Lung (tissue), 17 donors: ENCODE measurements at places on chromosomes 6 and 20. TPM values are rescaled to one million over a fixed set of nuclear protein-coding genes. Genes with fewer than 3 reads are reported as not detected.

- peak; percentile 88 for DNase-seq
Measured at GRCh38 chr20:49890471-49891361, 24.6 kb downstream of the SPATA2 start.

DNA sequence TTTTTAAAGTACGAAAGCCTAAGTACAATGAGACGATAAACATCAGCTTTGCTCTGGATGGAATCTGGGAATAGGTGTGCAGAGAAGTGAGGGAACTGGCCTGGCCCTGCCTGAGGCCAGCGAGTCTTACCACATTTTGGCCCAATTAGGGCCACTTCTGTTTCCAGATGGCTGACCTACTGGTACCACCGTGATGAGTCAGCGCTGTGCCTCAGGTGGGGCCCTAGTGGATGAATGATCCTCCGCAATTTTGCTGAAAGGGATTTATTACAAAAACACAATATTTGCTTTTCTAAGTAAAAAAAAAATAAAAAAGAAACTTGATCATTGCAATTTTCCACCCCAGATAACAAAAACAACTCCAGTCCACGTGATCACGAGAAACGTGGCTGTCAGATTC lies 22.5 kb downstream of the INSM1 start:
- DNase-seq, result no peak

The CYP39A1 gene
- total RNA-seq, result 14.4 TPM

- no peak for DNase-seq
Measured at GRCh38 chr6:34736823-34737222, 20.5 kb upstream of the SNRPC start.
